ENCODE measurements at places on chromosomes 13 and 19. TPM values are rescaled to one million over a fixed set of nuclear protein-coding genes. Genes with fewer than 3 reads are reported as not detected.
A peak's percentile ranks its signal among the peaks of the same experiment; 100 is the strongest.

GRCh38 chr13:98443329-98443728 is 133.6 kb downstream of the STK24 start:
- DNase-seq, result peak; percentile 92

- DNase-seq, result no peak
These were observed 31.5 kb downstream of the ABCC4 start for GRCh38 chr13:95269756-95270155.

GRCh38 chr19:38649305-38650171 is 2.1 kb downstream of the ACTN4 start:
- DNase-seq, result no peak

The MEIOSIN gene
- not detected for total RNA-seq

The C1QTNF9B gene
- total RNA-seq, result 0.56 TPM

The EHD2 gene
- total RNA-seq, result 31.9 TPM

Data from IMR-90 (cell line).